ENCODE measurements at places on chromosomes 5 and 9.

DNA sequence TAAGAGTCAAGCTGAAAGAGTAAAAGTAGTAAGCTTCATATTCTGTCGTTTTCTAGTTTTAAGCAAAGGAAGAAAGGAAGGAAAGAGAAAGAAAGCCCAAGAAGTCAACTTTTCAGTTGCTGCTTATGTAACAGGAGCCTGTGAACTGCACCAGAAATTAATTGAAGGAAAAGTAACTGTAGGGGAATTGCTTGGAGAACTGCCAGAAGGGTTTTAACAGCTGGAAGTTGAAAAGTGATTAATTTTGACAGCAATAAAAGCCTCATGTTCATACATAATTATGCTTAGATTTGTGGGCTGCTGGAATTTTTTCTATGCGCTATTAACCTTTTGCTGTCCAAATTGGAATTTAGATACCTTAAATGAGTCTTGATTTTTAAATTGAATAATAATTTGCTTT, 255.7 kb downstream of the ENC1 start:
- no peak for DNase-seq

- DNase-seq: no peak
Measured at GRCh38 chr9:18238752-18239447, 235.1 kb upstream of the ADAMTSL1 start.

DNA sequence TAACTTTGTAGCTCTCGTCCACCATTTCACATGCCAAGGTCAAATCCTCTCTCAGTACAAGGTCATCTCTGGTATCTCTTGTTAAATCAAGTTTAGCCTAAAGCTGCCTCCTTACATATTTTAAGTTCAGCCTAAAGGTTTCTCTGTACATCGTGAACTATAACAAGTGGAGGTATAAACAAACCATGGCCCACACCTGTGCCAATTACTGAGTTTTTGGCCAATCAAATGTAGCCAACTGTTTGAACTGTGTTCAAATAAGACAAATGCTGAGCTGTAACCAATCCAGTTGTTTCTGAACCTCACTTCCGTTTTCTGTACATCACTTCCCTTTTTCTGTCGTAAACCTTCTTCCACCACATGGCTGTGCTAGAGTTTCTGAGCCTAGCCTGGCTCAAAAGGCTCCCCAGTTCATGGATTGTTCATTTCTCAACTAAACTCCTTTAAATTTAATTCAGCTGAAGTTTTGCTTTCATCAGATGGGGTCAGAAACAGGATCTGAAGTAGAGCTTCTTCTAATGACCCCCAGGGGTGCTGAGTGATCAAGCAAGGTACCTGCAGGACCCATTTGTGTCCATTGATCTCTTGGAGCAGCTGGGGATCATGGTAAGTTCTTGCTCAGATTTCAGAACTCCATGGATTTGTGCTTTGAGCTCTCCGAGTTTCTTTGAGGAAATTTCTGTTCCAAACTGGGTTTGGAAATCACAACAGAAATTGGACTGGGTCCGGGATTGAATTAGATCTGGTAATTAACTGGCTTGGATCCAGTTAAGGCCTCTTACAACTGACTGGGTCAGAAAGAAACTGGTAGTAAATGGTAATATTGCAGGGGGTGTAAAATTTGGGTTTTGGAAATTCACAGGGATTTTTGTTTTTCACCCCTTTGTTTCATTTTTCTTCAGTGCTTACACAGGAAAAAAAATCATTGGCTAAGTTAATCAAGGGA, 11.0 kb upstream of the NANS start:
- peak; percentile 43 for DNase-seq

GRCh38 chr5:79236970-79237739, 1.2 kb downstream of the JMY start:
- DNase-seq: peak; percentile 65

GRCh38 chr9:130239741-130240241, 25.8 kb upstream of the HMCN2 start:
- DNase-seq: peak; percentile 71
